ENCODE measurements at places on chromosomes 5 and 9.
A peak's percentile ranks its signal among the peaks of the same experiment; 100 is the strongest.

DNA sequence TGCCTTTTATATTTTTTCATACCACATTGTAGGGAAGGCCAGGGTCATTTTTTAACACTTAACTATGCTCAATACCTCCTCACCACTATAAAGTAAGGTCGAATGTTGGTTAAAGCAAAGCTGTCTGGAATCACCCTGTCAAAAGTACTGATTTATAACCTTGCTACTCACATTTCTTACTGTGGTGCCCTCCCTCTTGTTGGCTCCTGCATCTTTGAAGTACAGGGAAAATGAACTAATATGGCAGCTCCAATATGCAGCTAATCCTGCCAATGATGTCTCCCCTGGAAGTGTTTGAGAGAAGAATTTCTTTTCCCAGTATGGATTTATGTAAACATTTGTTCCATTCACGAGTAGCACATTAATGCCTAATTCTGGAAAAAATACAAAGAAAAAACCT, 108.4 kb upstream of the RPS23 start:
- no peak for DNase-seq

DNA sequence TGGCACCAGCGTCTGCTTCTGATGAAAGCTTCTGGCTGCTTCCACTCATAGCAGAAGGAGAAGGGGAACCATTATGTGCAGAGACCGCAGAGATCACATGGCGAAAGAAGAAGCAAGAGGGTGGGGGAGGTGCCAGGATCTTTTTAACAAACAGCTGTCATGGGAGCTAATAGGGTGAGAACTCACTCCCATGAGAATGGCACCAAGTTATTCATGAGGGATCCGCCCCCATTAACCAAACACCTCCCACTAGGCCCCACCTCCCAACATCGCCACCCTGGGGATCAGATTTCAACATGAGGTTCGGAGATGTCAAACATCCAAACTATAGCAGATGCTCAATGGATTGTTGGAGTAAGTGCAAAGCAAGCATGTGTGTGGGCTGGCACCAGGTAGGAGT, 125.8 kb upstream of the SLIT3 start:
- no peak for DNase-seq

DNA sequence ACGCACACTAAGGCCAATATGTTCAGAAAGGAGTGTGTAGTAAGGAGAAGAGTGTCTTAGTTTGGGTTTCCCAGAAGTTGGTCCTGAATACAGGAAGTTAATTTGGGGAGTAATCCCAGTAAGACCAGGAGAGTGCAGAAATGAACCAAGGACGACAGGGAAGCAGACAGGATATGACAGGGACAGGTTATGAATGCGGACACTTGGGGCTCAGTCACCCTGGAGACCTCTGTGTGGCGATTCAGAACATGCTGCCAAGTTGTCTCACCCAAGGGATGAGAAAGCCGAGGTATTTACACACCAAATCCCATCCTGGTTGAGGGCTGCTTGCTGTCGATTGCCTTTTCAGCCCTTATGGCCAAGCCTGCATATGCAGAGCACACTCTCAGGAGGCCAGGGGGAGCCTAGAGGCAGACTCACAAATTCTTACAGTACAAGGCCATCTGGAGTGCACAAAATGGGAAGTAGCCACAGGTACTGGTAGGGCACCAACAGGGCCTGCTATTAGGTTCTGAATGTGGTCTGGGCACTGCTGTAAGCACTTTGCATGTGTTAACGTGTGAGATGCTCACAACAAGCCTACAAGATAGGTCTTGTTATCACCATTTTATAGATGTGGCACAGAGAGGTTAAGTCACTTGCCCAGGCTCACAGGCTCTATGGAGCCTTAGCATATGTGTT, 233.1 kb upstream of the ANKRD55 start:
- DNase-seq = no peak

DNA sequence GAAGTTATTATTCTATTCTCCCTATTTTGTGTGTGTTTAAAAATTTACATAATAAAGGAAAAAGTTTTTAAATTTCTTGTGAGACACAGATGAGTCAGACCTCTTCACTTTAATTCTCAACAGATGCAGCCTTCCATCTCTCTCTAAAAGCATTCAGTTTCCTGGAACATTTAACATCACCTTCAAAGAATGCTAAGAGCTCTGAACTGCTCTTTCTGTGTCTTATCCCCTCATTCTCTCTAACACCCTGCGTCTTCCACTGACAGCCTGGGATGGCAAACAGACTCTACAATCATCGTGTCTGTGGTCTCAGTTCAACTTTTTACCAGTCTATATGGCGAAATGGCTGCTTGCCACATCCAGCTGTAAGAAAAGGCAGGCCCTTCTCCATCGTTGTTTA, 173.0 kb downstream of the HINT1 start:
- no peak for DNase-seq

GRCh38 chr5:143222287-143223231, 180.9 kb downstream of the NR3C1 start:
- peak; percentile 58 for DNase-seq

- no peak for DNase-seq
Observed at GRCh38 chr9:131062969-131063368, 33.4 kb upstream of the AIF1L start.

- DNase-seq = no peak
Observed at GRCh38 chr5:10635867-10636350, 72.0 kb downstream of the ANKRD33B start.

Data from effector memory CD4-positive, alpha-beta T cell (primary cell).